ENCODE measurements at places on chromosomes 2 and 18.

DNA sequence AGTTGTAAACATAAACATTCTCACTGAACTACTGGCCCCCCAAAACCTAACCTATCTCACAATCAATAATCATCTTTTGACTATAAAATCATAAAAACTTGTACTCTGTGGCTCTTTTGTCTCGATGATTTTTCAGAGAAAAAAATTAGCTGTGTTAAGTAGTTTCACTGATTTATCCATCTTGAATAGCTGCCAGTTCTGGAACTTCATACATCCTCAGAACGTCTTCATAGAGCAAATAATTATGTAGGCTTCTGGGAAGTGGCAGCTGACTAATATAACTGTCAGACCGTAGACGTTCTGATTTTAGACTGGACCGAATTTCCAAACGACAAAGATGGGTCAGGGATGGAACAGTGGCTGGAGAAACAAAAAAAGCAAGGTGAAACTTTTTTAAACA lies 97.3 kb upstream of the CHAC2 start:
- no peak for DNase-seq

GRCh38 chr18:75252136-75252535 lies 41.5 kb downstream of the TSHZ1 start:
- DNase-seq = no peak

- no peak for DNase-seq
Measured at GRCh38 chr2:70448041-70448440, 105.6 kb downstream of the TGFA start.

DNA sequence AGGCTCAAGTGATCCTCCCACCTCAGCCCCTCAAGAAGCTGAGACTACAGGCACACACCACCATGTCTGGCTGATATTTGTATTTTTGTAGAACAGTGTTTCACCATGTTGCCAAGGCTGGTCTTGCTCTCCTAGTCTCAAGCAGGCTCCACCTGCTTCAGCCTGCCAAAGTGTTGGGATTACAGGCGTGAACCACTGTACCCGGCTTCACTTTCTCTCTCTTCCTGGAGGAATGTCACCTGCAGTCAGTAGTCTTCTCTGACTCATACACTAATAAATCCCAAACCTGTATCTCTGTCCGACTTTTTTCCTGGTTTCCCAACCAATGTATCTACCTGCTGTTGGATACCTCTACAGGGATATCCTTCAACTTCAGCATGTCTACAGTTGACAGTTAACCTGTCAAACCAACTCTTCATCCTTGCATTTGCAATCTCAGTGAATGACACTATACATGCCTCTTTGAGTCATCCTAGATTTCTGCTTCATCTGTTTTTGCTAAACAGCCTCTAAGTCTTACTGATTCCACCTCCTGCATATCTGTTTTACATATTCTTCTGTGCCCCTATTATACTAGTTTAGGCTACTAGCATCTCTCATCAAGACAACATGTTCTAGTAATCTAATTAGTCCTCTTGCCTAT lies 54.5 kb downstream of the RBBP8 start:
- DNase-seq = no peak

DNA sequence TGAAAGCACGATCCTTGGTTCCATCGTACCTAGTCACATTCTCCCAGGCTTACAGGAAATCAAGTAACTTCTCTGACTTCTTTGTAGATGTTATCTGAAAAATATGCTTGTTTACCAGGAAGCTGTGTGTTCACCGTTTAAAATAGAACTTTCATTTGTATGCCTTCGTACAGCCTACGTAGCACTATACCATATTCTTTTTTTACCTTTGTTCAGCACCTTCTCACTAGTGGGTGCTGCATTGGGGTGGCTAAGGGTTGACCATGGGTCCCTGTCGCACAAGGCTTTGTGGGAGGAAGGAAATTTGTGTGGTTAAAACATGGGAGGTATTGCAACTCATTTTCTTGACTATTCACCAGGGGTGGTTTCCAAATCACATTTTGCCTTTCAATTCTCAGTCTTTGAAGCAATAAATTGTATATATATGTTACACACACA lies 16.6 kb downstream of the MALT1 start:
- DNase-seq = no peak

DNA sequence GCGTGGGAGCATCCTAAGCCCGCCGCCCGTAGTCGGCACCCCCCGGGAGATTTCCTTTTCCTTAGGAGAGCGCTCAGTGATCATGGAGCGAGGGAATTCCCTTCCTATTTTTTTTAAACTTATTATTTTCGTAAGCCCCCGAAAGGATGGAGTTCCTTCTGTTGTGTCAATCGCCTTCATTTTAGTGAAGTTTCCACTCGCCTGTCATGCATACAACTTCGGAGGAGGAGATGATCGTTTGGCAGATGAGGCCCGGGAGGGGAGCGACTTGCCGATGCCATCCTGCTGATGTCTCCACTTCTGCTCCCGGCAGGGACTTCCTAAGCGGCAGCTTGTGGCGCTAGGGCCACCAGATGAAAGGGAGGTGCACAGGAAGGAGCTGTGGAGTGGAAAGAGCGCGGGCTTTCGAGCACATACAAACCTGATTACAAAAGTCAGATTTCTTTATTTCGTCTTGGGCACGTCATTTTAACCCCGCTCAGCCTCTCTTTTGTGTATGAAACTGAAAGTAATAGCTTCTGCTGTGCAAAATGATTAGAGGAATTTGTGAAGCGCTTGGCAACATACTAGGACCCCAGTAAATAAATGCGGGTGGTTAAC lies at the start of gene ADGRF3:
Gene ADGRF3 (minus strand): TSS at position 336 of the 600 bp plus-strand sequence. CDS start 555 bp downstream, outside the sequence.
- DNase-seq = peak; percentile 28

GRCh38 chr2:18976168-18976961 lies 382.1 kb downstream of the OSR1 start:
- peak; percentile 30 for DNase-seq

DNA sequence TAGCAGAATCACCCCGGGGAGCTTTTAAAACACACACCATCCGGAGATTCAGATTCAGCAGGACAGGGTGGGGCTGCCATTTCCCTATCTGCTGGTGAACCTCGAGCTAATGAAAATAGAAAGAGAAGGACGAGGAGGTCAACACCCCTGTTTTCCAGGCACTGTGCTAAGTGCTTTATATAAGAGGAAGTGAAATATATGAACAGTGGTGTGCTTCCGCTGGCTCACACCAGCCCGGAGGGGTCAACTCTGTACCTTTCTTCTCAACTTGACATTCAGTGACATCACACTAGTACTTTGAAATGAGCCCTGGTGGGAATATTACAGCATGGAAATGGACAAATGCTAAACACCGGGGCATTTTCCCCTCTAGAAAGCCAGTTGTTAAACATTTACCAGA lies 108.3 kb upstream of the LTBP1 start:
- no peak for DNase-seq

- no peak for DNase-seq
Measured at GRCh38 chr2:173966274-173967098, 1.3 kb upstream of the SP3 start.

GRCh38 chr2:221896505-221897151 lies 324.5 kb upstream of the EPHA4 start:
- DNase-seq = peak; percentile 40

- DNase-seq = no peak
Measured at GRCh38 chr2:39334978-39335377, 91.2 kb upstream of the CDKL4 start.

GRCh38 chr2:15471606-15472005 lies 89.5 kb downstream of the NBAS start:
- DNase-seq = no peak

DNA sequence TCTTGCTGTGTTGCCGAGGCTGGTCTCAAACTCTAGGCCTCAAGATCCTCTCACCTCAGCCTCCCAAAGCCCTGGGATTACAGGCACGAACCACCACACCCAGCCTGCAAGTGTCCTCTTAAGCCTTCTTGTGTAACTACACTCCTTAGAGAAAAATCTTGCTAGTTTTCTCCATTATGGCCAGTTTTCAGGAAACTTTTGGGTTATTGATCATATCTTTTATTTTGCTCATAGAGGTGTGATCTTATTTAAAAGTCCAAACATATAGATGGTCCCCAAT lies 2.4 kb downstream of the SOCS6 start:
- DNase-seq = no peak

DNA sequence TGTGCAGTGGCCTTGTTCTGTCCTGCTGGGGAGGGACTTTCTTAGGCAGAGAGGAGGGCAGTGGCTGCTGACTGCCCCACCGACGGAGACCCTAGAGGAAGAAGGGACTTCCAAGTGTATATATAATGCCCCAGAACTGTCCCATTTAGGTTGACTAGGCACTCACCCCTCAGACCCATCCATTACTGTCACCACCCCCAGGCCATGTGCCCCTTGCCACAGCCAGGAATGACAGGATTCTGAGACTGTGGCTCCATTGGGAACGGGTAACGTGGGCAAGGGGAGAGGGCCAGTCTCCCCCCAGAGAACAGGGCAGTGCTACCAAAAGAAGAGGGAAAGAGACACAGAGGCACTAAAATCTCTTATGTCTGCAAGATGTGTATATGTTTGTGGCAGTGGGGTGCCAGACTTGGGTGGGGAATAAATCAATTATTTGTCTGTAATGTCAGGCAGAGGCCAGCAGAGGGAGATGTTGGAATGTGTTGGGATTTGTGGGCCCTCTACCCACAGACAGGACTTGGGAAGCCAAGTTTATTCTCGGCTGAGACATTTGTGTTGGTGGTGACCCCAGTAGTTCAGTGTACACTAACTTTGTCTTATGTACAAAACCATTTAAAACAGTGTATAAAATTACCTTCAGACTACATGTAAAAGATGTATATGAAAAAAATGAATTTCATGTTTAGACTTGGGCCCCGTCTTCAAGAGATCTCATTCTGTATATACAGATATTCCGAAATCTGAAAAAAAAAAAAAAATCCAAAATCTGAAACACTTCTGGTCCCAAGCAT lies 24.0 kb upstream of the TMEM37 start:
- DNase-seq = peak; percentile 77

- no peak for DNase-seq
Measured at GRCh38 chr2:180048251-180048650, 41.2 kb upstream of the CWC22 start.

DNA sequence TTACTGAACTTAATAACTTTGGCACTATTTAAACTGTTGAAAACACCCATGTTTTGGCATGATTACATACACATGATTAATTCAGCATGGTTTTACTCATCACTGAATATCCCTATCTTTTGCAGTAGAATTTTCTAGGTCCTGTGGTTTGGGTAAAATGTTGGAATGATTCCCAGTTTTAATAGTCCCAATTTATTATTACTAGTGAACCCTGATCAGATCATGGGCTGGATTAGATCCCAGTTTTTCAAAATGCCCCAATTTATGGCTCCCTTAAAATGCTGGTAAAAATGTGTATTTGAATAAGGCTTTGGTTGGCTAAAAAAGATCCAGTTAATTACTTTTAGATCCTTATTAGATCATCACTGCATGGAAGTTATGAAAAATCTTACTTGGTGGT lies 273.6 kb upstream of the NRP2 start:
- DNase-seq = no peak

DNA sequence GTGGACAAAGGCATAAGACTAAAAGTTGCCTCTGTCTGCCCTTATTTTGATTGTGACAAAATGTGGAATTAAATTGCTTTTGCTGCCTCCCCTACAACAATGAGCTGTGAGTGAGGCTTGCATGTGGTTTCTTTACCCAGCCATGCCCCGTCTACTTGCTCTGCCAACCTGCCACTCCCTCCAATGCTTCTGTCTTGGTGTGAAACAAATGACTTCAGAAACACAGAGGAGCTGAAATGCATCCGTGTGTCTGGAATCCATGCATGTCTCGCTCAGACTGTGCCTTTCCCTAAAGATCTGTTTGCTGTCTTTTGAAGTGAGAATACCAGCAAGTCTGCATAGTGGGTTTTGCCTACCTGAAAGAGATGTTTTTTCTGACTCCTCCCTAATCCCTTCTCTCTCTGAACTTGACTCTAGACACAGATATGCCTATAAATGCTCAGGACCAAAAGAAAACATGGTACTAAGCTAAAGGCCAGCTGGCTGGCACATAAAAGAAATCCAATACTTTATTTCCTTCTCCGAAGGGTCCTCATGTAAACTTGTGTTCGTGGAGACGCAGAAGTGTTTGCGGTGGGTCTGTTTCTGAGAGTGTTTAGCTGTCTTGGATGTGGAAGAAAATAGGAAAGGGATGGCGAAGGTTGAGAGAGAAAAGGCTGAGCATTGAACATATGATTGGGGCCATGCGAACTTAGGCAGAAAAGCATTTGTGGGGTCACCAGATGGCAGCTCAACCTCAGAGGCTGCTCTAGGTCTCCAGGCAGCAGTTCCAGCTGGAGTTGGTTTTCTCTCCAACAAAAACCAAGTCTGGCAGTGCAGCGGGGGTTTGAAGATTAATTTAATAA lies 120.5 kb downstream of the CCBE1 start:
- DNase-seq = no peak

GRCh38 chr2:110688594-110689091 lies 10.8 kb upstream of the BUB1 start:
- DNase-seq = no peak

DNA sequence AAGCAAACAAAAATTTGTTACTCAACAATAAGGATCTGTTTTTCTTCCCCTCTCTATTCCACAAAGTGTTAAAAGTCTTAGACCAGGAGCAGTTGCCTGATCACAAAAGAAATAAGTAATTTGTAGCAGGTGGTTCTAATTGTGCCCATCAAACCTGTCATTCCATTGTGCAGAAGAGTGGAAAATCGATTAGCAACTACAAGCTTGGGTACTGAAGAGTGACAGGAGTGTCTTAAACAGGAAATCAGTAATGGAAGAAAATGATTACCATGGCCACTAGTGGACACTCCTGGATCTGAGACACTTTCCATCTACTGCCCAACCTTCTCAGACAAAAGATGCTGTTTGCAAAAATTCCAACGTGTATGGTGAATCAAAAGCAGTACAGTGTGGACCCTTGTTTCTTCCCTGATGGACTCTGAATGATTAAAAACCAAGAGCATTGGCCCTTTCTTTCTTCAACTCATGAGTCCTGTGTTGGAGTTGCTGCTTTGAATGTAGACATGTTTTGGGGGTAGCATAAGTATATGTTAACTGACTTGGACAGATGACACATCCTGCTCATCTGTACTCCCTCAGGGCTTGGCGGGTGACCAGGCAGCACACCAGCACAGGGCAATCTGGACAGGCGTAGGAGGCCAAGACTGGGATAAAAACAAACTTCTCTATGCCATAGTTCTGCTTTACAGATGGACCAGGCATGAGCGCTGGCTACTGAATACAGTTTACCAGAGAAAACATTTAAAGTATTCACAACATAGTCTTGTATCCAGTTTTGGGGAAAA lies 51.9 kb downstream of the PLA2R1 start:
- DNase-seq = no peak
